ENCODE measurements at places on chromosomes 3 and 15. TPM values are rescaled to one million over a fixed set of nuclear protein-coding genes. Genes with fewer than 3 reads are reported as not detected.

DNA sequence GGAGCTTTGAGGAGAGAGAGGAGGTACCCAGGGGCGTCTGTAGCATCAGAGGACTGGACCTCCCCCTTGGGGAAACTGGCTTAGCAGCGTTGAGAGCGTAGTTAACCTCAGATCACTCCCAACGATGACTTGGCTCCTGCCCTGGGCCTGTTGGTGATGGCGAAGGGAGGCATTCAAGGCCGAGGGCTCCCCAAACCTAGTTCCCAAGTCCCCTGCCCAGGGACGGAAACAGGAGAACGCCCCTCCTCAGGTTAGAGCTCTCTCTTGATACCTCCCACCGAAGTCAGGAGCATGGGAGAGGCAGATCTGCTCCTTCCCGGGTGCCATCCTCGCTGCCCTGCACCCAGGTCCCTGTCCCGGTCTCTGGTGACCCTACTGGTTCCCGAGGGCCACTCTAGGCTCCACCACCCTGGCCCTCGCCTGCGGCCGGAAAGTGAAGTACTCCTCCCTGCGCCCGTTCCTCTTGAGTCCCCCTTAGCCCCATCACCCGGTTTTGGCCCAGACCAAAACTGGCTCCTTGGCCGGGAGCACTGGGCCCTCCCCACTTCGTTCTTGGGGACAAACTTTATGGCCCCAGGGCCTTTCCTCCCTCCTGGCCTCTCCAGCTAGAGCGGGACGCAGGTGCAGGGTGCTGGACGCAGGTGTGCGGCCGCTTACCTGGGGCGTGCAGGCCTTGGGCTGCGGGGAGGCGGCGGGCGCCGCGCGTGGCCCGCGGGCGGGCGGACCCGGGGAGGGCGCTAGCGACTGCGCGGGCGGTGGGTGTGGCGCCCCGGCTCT lies 2.6 kb upstream of the SKOR1 start:
- DNase-seq = no peak
- peaks cover 19% of the 10 kb centered on the region for H3K4me1 ChIP-seq
- H3K36me3 ChIP-seq = no peaks in the 10 kb centered on the region
- H3K27me3 ChIP-seq = peaks cover 80% of the 10 kb centered on the region
- H3K4me3 ChIP-seq = no peak overlapping the region

GRCh38 chr3:161940621-161940965 lies 444.0 kb downstream of the OTOL1 start:
- H3K36me3 ChIP-seq = no peaks in the 10 kb centered on the region
- no peak overlapping the region for H3K27ac ChIP-seq
- H3K4me1 ChIP-seq = no peaks in the 10 kb centered on the region
- DNase-seq = no peak
- no peak overlapping the region for H3K4me3 ChIP-seq

GRCh38 chr3:58528629-58529028 lies 8.4 kb downstream of the ACOX2 start:
- H3K27me3 ChIP-seq = peaks cover 6% of the 10 kb centered on the region
- DNase-seq = no peak
- peaks cover 1% of the 10 kb centered on the region for H3K4me1 ChIP-seq
- no peak overlapping the region for H3K4me3 ChIP-seq

DNA sequence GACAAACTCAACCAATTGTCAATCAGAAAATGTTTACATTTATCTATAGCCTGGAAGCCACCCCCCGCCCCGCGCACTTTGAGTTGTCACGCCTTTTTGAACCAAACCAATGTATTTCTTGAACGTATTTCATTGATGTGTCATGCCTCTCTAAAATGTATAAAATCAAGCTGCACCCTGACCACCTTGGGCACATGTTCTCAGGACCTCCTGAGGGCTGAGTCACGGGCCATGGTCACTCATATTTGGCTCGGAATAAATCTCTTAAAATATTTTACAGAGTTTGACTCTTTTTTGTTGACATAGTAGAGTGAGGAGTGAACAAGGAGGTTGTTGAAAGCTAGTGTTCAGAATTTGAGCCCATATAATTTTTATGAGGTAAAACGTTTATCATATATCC lies 6.5 kb downstream of the MCTP2 start:
- H3K4me3 ChIP-seq = no peak overlapping the region
- H3K36me3 ChIP-seq = no peaks in the 10 kb centered on the region
- DNase-seq = no peak
- H3K27ac ChIP-seq = no peak overlapping the region

GRCh38 chr3:23055733-23056376 lies 147.3 kb upstream of the UBE2E2 start:
- no peak for DNase-seq
- H3K27me3 ChIP-seq = no peaks in the 10 kb centered on the region
- H3K4me1 ChIP-seq = no peaks in the 10 kb centered on the region
- H3K27ac ChIP-seq = no peak overlapping the region
- H3K4me3 ChIP-seq = no peak overlapping the region
- H3K36me3 ChIP-seq = peaks cover 1% of the 10 kb centered on the region

The APOD gene
- total RNA-seq = not detected

The MUC4 gene
- 0.44 TPM for total RNA-seq

The TMEM43 gene
- 40.0 TPM for total RNA-seq

The IDH2 gene
- total RNA-seq = 164 TPM
